ENCODE measurements at places on chromosomes 13 and 19.

- DNase-seq = no peak
Measured at GRCh38 chr13:45280011-45280410, 61.0 kb downstream of the TPT1 start.

DNA sequence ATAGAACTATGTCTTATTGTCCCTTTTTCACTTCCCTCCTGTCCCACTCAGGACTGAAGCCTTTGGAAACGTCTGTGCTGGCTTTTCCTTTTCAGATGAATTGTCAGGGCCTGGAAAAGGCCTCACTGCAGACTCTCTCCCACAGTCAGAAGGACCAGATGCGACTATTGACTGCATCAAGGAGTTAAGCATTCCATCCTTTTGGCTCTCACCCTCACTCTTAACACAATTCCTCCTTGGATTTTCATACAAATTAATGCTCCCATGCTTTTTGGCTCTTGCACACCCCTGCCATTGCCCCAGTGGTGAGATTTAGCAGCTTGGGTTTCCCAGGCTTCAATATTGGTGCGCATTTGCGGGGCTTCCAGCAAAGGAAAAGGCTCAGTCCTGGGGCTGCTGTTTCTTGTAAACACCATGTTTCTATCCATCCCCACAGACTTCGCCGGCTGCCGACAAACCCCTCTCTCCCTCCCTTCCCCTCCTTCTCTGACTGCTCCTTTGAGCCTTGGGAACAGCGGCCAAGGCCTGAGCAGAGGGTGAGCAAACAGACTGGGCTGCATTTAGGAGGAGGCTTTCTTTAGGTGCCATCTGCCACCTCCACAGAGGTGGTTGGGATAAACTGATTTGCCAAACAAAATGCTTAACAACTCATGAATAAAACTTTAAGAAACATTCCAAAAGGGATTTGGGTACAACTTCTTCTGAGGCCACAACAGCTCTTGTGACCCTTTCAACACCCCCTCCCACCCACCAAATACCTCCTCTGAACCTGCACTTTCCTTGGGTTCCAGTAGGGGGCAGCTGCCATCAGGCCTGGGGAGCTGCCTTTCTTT, 48.6 kb upstream of the PCDH8 start:
- peak; percentile 88 for DNase-seq

- no peak for DNase-seq
Measured at GRCh38 chr13:73857106-73857505, 277.1 kb downstream of the KLF12 start.

- no peak for DNase-seq
Measured at GRCh38 chr13:109904218-109904617, 117.8 kb upstream of the IRS2 start.

- no peak for DNase-seq
Measured at GRCh38 chr13:113617961-113618360, 33.4 kb downstream of the TFDP1 start.

GRCh38 chr19:6227936-6228325, 51.8 kb downstream of the MLLT1 start:
- no peak for DNase-seq

DNA sequence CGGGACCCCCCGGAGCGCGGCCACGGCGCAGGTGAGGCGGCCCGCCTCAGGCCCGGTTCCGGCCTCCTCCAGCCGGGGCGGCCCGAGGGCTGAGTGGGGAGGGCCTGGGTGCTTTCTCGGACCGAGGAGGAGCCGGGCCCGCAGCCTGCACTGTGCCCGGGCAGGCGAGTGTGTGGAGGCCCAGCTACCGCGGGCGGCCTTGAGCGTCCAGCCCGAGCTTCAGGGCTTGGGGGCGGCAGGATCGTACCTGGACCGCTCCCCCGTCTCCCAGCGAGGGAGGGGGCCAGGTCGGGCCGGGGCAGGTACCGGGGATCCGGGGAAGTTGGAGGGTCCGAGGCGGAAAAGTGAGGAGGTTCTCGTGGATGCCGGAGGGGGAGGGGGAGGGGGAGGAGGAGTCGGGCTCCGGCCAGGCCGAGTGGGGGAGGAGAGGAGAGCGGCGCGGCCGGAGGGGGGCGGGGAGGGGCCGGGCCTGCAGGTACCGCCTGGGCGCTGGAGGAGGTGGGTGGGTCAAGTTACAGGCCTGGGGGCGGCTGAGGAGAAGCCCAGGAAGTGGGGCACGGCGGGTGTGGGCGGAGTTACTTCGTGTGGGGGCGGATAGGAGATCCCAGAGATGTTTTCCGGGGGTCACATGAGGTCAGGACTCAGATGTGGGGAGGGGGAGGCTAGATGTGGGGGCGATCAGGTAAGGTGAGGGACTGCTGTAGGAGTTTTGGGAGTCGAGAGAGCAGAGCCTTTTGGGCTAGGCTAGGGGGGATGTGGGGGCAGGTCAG, 545 bp downstream of the NACC1 start:
- DNase-seq = no peak

GRCh38 chr13:109684824-109685202, 101.6 kb downstream of the IRS2 start:
- DNase-seq = no peak

DNA sequence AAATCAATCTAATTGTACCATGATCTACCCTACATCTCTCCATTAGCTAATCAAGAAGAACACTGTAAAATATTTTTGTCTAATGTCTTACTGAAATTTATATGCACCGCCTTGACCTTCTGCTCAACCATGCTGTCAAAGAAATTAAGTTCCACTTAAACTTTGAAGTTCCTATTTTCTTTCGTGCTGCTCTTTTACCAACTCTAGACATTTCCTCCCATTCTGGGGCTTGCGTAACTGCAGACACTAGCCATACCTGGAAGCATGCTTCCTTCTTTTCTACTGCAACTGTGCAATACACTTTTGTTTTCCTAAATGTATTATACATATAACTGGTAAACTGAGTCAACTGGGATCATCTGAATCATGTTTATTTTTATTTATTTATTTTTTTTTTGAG, 8.5 kb upstream of the UBE2L5 start:
- DNase-seq = no peak

GRCh38 chr19:3266092-3266693, 41.7 kb downstream of the CELF5 start:
- no peak for DNase-seq

DNA sequence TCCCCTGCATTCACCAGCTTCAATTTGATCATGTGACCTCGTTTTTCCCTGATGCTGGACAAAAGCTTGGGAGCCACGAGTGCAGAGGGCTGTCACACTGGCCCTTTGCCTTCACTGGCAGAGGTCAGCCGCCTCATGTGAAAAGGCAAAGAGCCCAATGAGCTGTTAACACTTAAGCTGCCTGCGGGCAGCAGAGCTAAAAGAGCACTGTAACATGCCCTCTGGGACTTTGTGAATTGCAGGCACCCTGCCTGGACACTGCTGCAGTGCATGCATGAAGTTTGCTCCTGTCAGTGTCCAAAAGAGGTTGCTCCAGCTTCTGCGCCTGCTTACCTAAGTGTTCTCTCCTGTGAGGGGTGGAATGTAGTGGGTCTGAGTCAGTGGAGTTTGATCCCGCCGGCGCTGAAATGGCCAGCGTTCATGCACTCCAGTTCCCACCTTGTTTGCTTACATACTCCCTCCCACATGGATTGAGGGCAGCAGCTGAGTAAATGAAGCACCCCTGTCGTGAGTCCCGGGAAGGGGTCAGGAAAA, 193.7 kb downstream of the RFC3 start:
- no peak for DNase-seq

DNA sequence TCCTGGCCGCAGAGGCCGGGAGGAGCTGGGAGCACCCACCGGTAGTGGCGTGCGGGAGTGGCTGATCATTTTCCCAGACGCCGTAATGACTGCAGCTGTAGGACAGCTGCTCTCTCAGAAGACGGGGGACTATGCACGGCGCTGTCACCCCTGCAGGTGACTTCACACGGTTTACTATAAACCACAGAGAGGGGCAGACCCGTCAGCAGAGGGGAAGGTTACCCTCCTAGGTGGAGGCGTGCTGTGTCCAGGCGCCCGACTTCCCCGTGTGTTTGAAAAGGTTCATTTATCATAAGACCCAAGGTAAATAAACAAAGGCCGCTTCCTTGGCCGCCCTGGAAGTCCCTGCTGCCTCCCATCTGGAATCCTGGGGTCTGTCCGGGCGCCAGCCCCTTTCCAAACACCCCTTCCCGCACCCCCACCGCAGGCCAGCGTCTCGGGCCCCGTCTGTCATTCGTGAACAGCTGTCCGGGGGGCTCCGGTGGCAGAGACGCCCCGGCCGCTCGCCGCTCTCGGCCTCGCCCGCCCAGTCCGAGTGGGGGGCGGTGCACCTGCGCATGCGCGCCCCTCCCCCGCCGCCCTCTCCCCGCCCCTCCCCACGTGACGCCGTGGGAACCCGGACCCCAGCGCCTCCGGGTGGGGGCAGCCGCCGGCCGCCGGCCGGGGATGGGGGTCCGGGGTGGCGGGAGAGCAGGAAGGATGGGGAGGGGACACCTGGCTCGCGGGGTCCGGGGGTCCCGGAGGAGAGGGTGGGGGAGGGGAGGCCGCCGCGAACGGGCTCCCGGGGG, 915 bp downstream of the SHC2 start:
- DNase-seq = peak; percentile 92

- DNase-seq = no peak
Measured at GRCh38 chr19:46818812-46819211, 30.4 kb upstream of the SLC1A5 start.

GRCh38 chr19:18396471-18397241, 766 bp downstream of the LRRC25 start:
- DNase-seq = no peak

DNA sequence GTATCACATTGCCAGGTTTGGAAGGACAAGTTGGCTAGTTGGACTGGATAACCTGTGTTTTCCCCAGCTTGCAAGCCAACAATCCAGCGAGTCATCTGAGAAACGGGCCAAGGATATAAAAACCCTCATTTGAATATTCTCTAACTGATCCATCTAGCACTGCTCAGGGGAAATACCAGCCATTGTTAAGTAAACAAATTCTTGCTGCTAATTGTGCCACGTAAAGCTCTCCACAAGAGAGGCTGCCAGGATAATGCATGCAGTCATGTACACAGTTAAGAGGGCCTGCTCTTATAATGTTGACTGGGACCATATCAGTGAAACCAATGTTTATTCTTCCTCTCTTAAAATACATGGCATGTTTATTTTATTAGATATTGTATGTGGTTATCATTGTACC, 663.2 kb upstream of the SGCG start:
- no peak for DNase-seq

GRCh38 chr19:16035601-16036297, 40.5 kb upstream of the TPM4 start:
- DNase-seq = no peak

DNA sequence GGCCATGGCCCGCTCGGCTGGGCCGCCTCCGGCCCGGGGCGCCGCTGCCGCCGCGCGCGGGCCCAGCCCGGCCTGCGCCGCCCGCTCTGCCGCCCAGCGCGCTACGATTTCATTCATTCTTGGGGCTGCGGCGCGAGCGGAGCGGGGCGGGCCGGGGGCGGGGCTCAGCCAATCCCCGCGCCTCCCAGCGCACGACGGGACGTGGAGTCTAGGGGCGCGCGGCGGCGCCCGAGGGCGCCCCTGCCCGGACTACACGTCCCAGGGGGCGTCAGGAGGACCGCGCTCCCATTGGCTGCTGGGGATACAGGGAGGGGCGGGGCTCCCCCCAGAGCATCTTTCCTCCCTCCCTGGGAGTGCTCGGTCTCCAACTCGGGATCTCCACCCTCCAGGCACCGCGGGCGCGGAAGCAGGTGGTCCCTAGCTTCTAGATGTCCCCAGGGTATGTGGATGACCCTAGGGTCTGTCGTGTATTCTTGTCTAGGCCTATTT, 5.6 kb upstream of the DPF1 start:
- DNase-seq = peak; percentile 85

GRCh38 chr19:45508861-45509691, 1.8 kb downstream of the VASP start:
- no peak for DNase-seq

- DNase-seq = no peak
Measured at GRCh38 chr13:19053561-19053960, 128.1 kb downstream of the TUBA3C start.

DNA sequence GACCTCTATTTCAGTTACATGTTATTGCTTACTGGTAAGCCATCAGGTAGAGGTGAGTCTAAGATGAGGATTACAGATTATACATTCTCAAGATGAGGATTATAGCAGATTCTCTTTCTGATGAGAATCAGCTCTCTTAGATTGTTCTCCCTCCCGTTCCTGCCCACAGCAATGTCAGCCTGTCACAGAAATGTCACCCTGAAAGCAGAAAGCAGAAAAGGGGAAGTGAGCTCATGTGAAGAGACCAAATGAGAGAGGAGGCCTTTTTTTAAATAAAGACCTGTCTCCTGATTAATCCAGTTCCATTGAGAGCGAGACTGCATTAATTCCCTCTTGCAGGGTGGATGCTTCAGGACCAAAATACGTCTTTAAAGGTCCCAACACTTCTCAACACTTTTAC, 445.6 kb downstream of the KCTD12 start:
- DNase-seq = no peak
